ENCODE measurements at places on chromosomes 12 and 14.

GRCh38 chr12:5043589-5044419 lies at the start of gene KCNA5:
TSS of gene KCNA5 (plus strand) at chr12:5043879. CDS start at chr12:5044148, 269 bp downstream.
- DNase-seq: no peak

- no peak for DNase-seq
Measured at GRCh38 chr14:73260574-73260973, 23.3 kb downstream of the PAPLN start.

DNA sequence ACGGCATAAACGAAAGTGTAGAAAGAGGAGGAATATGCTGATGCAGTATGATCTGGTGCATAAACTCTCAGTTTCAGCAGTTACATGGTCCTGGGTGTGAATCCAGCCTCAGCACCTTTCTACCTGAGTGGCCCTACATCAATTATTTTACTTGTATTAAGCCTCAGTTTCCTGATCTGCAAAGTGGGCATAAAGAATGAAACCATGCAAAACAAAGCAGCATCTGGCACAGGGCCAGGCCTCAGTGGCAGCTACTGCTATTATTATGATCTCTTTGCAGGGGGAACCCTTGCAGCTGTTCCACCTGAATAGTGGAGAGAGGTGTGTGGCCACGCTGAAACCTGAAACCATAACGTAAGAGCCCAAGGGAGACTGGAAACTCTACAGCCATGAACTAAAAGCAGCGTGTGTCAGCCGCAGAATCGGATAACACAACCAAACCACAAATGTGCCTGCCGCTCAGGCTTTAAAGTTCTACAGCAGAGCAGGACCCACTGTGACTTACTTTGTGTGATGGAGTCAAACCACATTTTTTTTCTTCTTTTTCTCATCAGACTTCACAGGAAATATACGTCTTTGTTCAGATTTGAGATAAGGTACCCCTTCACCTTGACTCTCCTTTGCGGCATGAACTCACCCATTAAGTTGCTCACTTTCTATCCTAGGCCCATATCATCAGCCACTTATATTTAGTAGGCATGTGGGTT lies 29.2 kb upstream of the FOS start:
- DNase-seq: peak; percentile 85

GRCh38 chr12:120940006-120940405 lies 35.8 kb upstream of the SPPL3 start:
- no peak for DNase-seq

DNA sequence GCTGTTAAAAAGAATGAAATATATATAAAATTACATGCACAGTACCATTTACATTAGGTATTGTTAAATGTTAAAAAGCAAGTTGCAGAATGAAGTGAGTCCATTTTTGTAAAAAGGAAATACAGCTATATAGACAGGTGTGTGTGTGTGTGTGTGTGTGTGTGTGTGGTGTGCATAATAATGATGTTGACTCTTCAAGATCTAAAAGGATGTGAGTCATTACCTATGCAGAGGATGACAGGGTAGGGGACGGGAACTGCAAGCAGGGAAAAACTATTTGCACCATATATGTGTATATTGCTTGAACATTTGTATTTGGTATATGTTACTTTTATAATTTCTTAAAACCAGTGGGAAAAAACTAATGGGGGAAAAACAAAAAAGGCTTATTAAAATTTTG lies 3.1 kb downstream of the C14orf39 start:
- DNase-seq: no peak

GRCh38 chr12:130649101-130650045 lies 66.7 kb downstream of the RIMBP2 start:
- DNase-seq: no peak

DNA sequence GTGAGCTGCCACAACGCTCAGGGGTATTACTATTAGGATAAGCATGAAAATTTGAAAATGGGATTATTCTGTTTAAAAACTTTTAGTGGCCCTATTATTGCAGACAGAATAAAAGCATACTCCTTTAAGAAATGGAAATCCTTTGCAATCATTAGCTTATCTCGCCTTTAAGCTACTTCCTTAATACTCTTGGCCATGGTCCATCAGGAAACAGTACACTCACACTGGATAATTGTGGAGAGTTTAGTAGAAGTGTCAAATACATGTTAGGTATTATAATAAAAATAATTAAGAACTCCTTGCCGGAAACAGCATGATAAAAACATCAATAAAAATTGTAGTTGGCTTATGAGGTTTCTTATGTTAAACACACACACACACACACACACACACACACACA lies 100.4 kb upstream of the PPFIA2 start:
- no peak for DNase-seq

GRCh38 chr14:32383364-32384009 lies 54.4 kb downstream of the AKAP6 start:
- no peak for DNase-seq

GRCh38 chr12:7060353-7060954 lies at the start of gene C1S:
TSS of gene C1S (plus strand) at chr12:7060718. CDS start at chr12:7061913, 1,195 bp downstream.
- no peak for DNase-seq

DNA sequence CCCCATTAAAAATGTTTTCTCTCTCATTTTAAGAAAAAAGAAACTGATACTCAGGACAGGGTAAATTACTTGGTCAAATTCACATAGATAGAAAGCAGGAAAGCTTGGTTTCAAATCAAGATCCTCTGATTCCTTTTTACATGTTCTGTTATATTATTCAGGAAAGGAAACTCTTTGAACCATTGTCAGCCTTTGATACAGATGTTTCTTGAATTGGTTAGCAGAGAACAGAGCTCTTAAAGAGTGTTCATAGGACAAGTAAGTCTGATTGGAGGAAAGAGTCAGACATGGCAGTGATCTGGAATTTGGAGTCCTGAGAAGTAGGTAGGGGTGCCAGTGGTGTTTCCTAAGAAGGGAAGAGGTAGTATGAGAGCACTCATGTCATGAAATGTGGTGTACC lies 165.2 kb upstream of the BCL2L14 start:
- DNase-seq: no peak

GRCh38 chr12:115057445-115057844 lies 373.5 kb upstream of the TBX3 start:
- no peak for DNase-seq

DNA sequence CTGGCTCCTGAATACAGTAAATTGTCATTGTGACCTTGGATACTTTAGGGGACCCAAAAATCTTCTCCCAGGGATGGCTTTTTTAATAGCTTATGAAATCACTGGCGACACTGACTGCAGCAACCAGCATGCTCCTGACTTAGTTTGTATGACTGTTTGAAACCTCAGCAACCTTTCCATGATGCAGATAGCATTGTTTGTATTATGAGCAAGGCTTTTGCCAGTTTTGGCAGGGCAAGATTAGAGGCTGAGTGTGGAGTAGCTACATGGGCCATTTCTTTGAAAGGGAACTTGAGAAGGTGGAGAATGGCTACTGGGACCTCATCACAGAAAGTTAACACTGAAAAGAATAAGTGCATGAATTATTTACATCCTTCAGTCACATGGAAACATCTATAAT lies 50.9 kb downstream of the SLC4A8 start:
- DNase-seq: peak; percentile 23

DNA sequence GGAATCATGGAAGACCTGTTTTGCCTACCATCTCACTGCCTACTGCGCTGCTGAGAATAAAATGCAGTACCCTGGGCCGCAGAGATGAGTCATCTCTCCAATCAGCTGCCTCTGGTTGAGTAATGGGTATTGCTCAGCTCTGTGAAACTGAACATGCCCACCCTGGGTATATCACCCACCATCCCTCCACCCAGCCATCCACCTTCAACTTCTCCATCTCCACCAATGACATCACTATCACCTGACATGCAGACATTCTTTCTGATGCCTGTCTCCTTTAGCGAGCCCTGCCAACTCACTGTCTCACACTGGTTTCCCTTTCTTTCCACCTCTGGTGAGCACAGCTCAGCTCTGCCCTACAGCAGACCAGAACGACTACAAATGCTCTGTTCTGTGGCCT lies 33.6 kb downstream of the E2F7 start:
- no peak for DNase-seq

DNA sequence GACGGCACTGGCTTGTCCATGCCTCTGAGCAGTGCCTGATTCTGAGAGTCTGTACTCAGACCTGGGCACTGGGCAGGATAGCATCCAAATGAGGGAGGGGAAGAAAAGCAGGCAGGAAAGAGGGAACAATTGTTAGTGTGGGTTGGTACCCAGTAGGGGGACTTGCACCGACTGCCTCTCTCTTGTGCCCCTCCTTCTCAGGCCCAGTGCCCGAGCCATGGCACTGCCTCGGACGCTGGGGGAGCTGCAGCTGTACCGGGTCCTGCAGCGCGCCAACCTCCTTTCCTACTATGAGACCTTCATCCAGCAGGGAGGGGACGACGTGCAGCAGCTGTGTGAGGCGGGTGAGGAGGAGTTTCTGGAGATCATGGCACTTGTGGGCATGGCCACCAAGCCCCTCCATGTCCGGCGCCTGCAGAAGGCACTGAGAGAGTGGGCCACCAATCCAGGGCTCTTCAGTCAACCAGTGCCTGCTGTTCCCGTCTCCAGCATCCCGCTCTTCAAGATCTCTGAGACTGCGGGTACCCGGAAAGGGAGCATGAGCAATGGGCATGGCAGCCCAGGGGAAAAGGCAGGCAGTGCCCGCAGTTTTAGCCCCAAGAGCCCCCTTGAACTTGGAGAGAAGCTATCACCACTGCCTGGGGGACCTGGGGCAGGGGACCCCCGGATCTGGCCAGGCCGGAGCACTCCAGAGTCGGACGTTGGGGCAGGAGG lies 2.2 kb downstream of the NAB2 start:
- peak; percentile 40 for DNase-seq

GRCh38 chr12:121060149-121061001 lies 21.3 kb upstream of the OASL start:
- peak; percentile 92 for DNase-seq

GRCh38 chr12:132465269-132466190 lies 24.4 kb upstream of the FBRSL1 start:
- peak; percentile 37 for DNase-seq

DNA sequence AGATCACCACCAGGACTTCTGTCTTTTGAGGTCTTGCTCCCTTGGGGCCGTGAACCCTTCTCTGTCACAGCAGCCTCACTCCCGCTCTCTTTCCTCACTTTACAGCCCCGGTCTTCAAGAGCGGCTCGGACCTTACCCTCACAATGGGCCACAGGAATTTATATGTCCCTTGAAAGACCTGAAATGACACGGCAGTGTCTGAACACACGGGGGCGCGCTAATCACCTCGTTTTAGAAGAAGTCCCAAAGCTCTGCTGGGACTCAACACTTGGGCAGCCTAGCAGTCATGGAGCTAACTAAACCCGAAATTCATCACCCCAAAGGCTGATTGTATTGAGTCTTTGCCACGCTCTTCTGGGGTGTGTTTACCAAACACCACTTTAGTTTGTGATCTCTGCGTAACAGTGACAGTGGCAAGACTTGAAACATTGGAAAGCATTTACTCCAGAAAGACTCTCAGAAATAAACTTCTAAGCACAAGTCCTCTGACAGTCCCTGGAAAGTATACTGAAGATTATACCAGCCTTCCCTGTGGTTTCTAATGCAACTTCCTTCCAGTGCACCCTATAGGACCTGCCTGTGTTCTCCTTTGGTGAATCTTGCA lies 29.0 kb downstream of the SERPINA11 start:
- peak; percentile 95 for DNase-seq

- DNase-seq: no peak
Measured at GRCh38 chr14:74685056-74685455, 27.8 kb downstream of the AREL1 start.

DNA sequence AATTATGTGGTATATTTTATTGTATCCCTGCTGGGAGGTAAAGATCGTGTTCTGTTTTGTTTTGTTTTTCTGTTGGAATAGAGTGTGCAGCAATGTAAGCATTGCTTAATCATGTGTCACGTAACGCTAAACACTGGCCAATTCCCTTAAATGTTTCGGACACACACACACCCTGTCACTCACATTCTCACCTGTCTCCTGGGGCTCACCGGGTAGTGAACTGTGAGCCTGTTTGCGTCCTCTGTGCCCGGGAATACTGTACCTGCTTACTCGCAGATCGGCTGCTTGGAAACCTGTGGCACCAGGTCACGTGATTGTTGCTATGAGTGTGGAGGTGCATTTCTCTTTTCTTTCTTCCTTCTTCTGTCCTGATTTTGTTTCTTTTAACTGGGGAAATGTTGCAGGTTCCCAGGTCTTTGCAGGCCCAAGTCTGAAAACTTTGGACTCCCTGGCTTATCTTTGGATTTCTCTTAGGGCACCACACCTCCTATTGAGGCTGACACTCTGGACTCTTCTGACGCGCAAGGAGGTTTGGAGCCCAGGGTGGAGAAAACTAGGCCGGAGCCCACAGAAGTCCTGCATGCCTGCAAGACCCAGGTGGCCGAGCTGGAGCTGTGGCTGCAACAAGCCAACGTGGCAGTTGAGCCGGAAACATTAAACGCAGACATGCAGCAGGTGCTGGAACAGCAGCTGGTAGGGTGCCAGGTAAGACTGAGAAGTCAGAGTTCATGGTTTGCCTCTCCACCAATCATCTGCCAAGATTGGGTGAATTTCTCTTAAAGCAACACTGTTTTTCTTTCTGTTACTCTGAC lies 181.1 kb downstream of the ESR2 start:
- DNase-seq: no peak

- DNase-seq: no peak
Measured at GRCh38 chr12:76464631-76465166, 94.9 kb downstream of the OSBPL8 start.

GRCh38 chr12:85441741-85442140 lies 161.7 kb downstream of the ALX1 start:
- no peak for DNase-seq

GRCh38 chr12:53267306-53267998 lies 647 bp upstream of the ESPL1 start:
- peak; percentile 49 for DNase-seq

- DNase-seq: no peak
Measured at GRCh38 chr14:83734431-83734830, 1795.5 kb upstream of the FLRT2 start.

DNA sequence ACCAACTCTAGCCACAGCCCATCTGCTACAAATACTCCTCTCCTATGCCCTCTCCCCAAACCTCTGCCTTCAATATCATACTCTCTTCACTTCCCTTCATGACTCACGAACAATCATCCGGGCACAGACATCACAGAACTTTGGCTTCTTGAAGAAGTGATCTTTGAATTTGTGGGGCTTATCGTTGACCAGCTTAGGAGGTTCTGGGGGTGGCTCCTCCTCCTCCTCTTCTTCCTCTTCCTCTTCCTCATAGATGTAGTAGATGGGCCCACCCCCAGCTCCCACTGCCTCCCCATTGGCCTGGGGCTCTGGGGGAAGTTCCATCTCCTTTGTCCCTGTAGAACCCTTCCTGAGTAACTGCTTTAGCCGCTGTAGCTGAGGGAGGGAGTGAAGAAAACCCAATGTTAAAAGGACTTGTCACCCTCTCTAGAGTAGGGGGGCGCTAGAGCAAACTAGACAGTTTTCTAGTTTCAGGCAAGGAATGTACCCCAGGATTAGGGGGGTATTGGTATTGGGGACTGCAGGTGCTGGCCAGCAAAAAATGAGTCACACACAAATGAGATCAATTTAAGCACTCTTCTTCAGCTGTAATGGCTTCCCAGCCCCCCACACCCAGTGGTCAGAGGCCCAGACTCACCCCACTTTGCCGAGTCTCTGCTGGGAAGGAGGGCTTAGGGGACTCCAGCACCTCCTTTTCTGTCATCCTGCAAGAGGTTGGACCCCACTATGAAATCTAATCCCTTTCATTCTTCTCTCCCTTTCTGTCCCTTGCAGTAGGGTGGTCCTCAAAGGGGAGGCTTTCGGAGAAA lies 1.8 kb downstream of the STAC3 start:
- DNase-seq: peak; percentile 56

GRCh38 chr12:132518354-132518992 lies 28.5 kb downstream of the FBRSL1 start:
- no peak for DNase-seq

- no peak for DNase-seq
Measured at GRCh38 chr12:622416-622815, 40.8 kb downstream of the NINJ2 start.

Data from Karpas-422 (cell line).